Thoracic aorta (tissue), 2 donors: ENCODE measurements at places on chromosomes 11 and 22. TPM values are rescaled to one million over a fixed set of nuclear protein-coding genes. Genes with fewer than 3 reads are reported as not detected.

DNA sequence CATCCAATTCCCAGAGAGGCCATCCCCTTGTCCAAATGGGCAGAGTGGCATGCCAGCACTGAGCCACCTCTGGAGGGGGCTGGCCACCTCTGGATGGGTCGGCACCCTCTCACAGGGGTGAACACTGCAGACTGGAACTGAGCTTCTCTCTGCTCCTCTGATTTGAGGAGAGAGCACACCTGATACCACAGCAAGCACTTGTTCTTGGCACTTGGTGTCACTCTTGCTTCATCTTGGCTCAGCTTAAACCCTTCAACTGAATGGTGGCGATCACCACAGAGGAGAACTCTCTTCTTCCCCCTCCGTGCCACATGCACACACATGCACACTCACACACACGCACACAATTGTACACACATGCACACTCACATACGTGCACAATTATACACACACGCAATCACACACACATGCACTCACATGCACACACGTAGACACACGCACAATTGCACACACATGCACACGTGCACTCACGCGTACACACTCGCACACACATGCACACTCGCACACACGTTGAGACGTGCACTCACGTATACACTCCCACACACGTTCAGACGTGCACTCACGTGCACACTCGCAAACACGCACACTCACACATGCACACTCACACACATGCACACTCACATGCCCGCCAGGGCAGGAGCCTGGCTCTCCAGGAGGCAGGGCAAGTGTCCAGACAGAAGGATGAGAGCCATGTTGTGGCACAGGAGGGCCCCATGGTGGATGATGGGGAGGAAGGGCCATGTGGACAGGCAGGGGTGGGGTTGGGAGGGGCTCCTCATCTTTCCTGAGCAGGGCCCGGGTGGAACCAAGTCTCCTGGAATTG is 23.4 kb downstream of the OVOL1 start:
- DNase-seq = no peak

- DNase-seq = no peak
These were observed 162.6 kb upstream of the CCDC179 start for GRCh38 chr11:23022854-23023253.

DNA sequence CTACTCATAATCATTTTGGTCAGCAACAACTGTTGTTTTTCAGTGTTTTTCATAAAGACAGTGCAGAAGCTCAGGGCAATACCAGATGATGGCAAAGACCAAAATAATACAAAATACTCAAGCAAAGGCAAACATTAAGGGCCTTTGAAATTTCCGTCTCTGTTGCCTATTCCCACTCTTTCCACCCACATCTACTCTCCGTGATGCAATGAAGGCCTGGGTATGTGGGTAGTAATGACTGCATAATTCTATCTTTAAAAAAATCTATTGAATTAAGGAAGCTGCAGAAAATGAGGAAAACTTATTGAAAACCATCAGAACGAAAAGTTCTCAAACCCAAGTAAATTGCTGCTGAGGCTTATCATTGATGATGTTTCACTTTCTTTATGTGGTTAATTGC is 203.3 kb downstream of the MAML2 start:
- DNase-seq = no peak

DNA sequence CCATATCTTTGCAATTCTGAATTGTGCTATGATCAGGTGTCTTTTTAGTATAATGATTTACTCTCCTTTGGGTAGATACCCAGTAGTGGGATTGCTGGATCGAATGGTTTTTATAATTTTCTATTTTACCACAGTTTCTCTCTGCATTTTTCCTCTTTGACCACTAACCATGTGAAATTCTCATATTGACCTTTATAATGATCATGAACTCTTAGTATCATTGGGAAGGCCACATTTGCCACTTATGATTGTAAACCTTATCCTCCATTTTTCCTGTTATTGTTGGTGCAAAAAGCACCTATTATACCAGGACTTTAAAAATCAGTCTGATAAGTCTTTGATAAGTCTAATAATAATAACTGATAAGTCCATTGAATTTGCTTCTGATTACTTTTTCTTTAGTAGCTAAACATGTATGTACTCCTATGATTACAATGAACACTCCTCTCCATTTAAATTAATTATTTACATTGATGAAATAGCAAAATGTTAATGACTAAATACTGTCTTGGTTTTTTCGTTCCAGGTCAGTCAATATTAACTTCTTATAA is 9.6 kb downstream of the NEAT1 start:
- no peak for DNase-seq

GRCh38 chr11:824942-825341 is 2.8 kb upstream of the CRACR2B start:
- DNase-seq = no peak

GRCh38 chr11:23103416-23103815 is 243.1 kb upstream of the CCDC179 start:
- no peak for DNase-seq

GRCh38 chr11:28797536-28797935 is 689.3 kb downstream of the METTL15 start:
- DNase-seq = no peak

ROBO4 gene
- total RNA-seq = 18.8 TPM
